ENCODE measurements at places on chromosomes 6 and 20. TPM values are rescaled to one million over a fixed set of nuclear protein-coding genes. Genes with fewer than 3 reads are reported as not detected.

Gene BIRC7
- not detected for total RNA-seq

Gene DYNLT2
- total RNA-seq: 0.98 TPM

Gene EEF1A2
- not detected for total RNA-seq

Gene ANKRD66
- total RNA-seq: not detected

Gene DSP
- total RNA-seq: under 0.01 TPM

Gene PLAGL1
- total RNA-seq: 19.2 TPM

Gene TBX18
- total RNA-seq: 30.9 TPM

Gene CTCFL
- not detected for total RNA-seq

Gene SH3BGRL2
- 1.6 TPM for total RNA-seq

Gene HLA-DRB1
- under 0.01 TPM for total RNA-seq

Gene ABT1
- 12.9 TPM for total RNA-seq

Gene OOEP
- not detected for total RNA-seq

Gene TAAR5
- total RNA-seq: not detected

Gene PCNA
- total RNA-seq: 181 TPM

Gene BEND3
- total RNA-seq: 3.7 TPM

Gene TREML2
- not detected for total RNA-seq

Gene TMEM217
- total RNA-seq: 2.9 TPM

Gene NKAIN4
- total RNA-seq: not detected

Gene BFSP1
- total RNA-seq: 0.73 TPM

Gene PLEKHG1
- total RNA-seq: 0.59 TPM

Gene SYCP2L
- under 0.01 TPM for total RNA-seq

Gene PMEPA1
- total RNA-seq: under 0.01 TPM

Gene LTB
- total RNA-seq: not detected

Gene C6orf132
- total RNA-seq: 4.5 TPM

Gene RFX6
- not detected for total RNA-seq

Gene TRIM40
- total RNA-seq: not detected

Data from subcutaneous preadipocyte (primary cell).